ENCODE measurements at places on chromosomes 16 and 17.

GRCh38 chr17:71437166-71437565, 683.7 kb upstream of the SOX9 start:
- DNase-seq = no peak

DNA sequence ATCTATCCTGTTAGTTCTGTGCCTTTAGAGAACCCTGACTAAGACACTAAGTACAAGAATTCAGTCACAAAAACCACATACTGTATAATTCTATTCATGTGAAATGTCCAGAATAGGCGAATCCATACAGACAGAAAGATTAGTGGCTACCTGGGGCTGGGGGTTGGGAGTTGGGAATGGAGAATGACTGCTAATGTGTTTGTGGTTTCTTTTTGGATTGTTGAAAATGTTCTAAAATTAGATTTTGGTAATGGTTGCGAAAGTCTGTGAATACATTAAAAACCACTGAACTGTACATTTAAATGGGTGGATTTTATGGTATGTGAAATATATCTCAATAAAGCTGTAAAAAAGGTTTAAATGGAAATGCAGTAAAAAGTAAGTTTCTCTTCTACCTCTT, 80.4 kb upstream of the AKTIP start:
- no peak for DNase-seq

- DNase-seq = no peak
Measured at GRCh38 chr17:79301469-79301868, 226.8 kb downstream of the ENGASE start.

DNA sequence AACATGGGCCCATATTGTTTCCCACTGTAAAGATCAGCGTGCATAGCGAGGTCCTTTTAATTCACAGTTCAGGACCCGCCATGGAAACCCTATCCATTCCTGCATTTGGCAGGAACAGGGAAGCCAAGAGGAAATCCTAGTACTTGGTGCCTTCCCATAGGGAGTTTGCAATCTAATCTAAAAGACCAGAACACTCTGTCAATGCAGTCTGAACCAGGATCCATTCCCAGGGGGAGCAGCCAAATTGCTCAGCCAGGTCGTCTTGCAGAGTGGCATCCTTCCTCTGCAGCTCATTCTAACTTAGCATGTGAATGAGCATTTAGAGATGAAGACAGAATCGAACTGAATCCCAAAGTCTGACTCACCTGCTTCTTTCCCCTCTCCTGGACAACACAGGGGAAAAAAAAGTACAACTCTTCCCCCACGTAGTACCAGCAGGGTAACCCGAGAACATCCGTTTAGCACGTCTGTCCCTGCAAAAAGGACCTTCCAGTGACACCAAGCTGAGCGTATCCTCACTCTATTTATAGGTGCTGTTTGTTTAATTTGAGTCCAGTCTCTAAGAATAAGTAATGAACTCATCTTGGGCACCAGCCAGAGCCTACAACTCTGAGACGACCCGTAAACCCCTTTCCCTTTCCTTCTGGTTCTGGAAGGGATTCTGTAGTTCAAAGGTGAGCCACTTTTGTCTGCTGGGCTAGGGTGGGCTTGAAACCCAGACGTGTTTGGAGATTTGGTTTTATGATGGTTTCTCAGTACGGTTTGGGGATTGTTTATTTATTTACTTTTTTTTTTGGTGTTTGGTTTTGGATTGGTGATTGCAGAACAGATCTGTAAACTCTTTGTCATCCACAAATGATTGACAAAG, 74.5 kb downstream of the ERCC4 start:
- DNase-seq = no peak

- DNase-seq = no peak
Measured at GRCh38 chr17:73071066-73071999, 21.2 kb downstream of the SLC39A11 start.

- no peak for DNase-seq
Measured at GRCh38 chr16:263944-264343, 11.8 kb downstream of the RGS11 start.

DNA sequence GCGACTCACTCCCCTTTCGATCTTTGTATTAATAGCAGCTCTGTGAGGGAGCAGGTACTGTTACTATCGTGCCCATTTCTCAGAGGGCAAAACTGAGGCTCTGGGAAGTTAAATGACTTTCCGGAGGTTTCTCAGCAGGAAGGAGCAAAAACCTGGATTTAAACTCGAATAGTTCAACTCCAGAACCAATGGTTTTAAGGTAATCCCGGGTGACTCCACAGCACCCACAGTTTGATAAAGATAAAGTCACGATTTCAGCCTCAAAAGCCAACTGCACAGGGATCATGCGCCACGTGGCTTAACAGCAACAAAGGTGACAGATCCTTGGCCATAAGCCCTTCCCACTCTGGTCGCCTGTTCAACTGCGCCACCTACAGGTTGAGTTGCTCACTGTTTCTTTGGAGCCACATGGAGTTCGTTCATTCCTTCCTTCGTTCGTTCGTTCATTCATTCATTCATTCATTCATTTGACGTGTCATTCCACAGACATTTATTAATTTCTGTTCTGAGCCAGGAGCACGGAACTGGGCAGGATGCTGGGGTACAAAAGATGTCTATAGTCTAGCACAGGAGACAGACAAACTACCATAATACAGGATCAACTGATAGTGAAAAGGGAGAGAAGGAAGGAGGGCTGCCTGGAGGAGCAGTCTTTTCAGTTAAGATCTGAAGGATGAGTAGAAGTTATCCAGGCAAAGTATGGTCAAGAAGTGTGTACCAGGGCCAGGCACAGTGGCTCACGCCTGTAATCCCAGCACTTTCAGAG, 134.8 kb downstream of the HS3ST2 start:
- peak; percentile 5 for DNase-seq

GRCh38 chr17:41404024-41404671, 6.7 kb upstream of the KRT31 start:
- no peak for DNase-seq

- no peak for DNase-seq
Measured at GRCh38 chr16:71254832-71255525, 24.5 kb upstream of the HYDIN start.

GRCh38 chr17:77125432-77125901, 15.3 kb upstream of the SEC14L1 start:
- no peak for DNase-seq

GRCh38 chr16:1613728-1614455, 1.7 kb downstream of the CRAMP1 start:
- no peak for DNase-seq

DNA sequence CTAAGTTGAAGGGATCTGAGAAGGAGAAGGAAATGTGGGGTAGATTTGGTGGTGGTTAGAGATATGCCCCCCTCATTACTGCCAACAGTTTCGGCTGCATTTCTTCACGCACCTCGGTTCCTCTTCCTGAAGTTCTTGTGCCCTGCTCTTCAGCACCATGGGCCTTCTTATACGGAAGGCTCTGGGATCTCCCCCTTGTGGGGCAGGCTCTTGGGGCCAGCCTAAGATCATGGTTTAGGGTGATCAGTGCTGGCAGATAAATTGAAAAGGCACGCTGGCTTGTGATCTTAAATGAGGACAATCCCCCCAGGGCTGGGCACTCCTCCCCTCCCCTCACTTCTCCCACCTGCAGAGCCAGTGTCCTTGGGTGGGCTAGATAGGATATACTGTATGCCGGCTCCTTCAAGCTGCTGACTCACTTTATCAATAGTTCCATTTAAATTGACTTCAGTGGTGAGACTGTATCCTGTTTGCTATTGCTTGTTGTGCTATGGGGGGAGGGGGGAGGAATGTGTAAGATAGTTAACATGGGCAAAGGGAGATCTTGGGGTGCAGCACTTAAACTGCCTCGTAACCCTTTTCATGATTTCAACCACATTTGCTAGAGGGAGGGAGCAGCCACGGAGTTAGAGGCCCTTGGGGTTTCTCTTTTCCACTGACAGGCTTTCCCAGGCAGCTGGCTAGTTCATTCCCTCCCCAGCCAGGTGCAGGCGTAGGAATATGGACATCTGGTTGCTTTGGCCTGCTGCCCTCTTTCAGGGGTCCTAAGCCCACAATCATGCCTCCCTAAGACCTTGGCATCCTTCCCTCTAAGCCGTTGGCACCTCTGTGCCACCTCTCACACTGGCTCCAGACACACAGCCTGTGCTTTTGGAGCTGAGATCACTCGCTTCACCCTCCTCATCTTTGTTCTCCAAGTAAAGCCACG, 28.3 kb downstream of the STH start:
- DNase-seq = no peak

- DNase-seq = no peak
Measured at GRCh38 chr17:81794509-81794908, 9.4 kb upstream of the GCGR start.

DNA sequence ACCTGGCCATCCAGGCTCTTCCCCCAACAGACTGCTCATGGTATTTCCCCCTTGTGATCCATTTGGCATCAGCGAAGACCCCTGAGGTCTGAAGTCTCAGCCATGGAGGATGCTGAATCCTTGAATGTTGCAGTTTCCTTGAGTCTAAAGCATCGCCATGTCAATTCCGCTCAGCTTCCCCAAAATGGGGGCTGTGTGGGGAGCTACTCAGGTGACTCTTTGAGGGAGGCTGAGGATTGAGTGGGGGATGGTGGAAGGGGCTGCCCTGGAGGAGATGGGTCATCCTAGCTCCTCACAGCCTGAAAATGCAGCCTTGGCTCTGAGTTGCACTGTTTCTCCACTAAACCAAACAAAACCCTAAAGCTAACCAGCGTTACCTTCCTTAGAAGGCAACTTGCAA, 2.6 kb downstream of the C16orf78 start:
- DNase-seq = no peak

- DNase-seq = no peak
Measured at GRCh38 chr17:17684906-17685774, 3.9 kb downstream of the RAI1 start.

DNA sequence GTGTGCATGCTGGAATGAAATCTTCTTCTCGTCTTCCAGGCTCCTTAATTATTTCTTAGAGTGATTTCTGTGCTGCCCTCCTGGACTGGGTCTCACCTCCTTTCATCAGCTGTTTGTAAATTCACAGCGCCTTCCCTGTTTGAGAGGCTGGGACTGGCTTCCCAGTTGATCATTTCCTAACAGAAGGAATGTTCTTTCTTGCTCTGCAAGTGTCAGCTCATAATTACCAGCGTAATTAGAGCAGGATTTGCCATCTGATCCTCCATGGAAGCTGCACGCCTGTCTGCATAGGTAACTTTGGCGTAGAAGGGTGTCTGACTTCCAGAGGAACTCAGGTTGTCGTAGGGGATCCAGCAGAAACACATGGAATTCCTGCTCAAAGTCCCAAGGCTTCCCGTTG, 375.0 kb upstream of the EEF2KMT start:
- DNase-seq = no peak

DNA sequence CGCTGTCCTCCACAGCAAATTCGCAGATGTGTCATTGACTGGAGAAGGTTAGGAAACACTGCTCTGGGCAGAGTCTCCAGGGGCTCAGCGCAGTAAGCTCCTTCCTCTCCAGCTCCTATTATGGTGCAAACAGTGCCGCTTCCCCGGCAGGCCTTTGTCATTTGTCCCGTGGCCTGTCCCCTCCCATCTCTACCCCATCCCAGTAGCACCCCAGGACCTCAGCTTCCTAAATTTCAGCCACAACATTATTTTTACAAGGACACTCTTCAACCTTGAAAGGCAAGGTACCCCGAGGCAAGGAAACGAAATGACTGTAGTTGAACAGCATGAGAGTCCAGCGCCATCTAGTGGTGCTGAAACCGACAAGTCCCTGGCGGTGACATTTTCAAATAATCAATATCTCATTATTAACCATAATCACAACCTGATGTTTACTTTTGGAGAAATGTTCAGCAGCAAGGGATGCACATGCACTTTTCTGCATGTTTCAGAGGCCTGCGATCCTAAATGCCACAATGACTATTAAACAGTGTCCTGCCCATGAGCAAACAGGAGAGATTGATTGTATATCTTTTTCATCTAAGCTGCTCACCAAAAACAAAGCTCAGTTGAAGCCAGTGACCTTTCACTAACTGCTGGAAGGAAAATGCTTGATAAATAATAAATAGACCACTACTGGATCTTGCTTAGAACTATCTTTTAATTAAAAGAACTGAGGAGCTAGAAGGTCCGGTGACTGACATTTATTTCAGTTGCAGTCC, 16.5 kb downstream of the MRPS23 start:
- DNase-seq = peak; percentile 48

- DNase-seq = no peak
Measured at GRCh38 chr17:65690626-65691310, 129.3 kb upstream of the AXIN2 start.

- DNase-seq = no peak
Measured at GRCh38 chr17:50304781-50305404, 30.6 kb downstream of the TMEM92 start.

DNA sequence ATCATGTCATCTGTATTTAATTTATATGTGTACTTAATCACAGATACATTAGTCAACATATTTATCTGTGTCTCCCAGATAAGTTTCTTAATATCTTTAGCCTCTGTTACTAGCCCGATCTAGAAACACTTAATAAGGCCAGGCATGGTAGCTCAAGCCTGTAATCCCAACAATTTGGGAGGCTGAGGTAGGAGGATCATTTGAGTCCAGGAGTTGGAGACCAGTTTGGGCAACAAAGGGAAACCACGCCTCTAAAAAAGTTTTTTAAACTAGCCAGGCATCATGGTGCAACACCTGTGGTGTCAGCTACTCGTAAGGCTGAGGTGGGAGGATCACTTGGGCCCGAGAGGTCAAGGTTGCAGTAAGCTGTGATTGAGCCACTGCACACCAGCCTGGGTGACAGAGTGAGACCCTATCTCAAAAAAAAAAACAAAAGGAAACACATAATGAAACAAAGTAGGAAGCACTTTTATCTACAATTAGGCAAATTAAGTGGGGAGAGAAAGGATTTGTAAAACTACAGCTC, 9.4 kb downstream of the SKA2 start:
- no peak for DNase-seq

GRCh38 chr17:53626286-53626685, 196.4 kb upstream of the KIF2B start:
- no peak for DNase-seq
